ENCODE measurements at places on chromosomes 3 and 15.

GRCh38 chr3:65342084-65342683 lies 654.4 kb upstream of the ADAMTS9 start:
- no peak for DNase-seq

GRCh38 chr3:185716436-185717108 lies 108.3 kb downstream of the IGF2BP2 start:
- DNase-seq: no peak

DNA sequence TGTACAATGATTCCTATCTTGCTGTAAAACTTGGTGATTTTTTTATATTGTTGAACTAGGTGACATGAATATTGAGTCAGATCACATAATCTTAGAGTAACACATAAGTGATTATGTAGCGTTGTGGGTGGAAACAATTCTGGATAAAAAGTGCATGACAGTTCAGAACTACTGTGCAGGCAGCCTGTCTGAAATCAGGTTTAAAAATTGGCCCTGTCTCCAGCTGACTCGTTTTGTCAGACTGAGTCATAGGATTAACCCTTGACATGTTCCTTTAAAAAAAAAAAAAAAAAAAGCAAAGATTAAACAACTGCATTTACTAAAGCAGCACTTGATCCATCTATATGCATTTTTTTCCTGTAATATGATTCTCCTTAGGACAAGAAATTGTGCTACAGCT lies 160.0 kb upstream of the CGNL1 start:
- no peak for DNase-seq

DNA sequence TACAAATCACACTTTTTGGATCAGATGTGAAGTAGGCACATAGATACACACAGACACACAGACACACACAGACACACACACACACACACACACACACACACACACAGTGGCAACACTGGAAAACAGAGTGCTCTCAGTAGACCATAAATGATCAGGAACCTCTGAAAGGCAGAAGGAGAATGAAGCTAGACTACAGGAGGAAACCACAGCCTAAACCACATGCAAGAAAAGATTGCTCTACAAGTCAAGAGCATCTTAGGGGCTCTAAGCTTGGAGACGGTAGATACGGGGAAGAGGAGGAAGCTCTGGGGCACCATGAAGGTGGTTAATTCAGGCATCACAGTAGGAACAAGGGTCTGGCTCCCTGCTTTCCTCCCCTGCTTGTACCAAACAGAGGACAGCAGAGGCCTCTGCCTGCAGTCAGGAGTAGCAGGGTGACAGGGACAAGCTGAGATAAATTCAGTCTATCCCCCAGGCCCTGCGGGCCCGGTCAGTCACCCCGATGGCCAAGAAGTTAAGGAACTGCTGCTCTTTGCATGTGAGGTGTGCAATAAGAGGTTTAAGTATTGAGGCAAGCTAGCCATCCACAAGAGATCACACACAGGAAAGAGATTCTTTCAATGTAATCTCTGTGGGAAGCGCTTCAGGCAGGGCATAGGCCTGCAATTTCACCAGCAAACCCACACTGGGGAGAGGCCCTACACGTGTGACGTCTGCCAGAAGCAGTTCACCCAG lies 23.5 kb upstream of the ARPIN start:
- DNase-seq: no peak

DNA sequence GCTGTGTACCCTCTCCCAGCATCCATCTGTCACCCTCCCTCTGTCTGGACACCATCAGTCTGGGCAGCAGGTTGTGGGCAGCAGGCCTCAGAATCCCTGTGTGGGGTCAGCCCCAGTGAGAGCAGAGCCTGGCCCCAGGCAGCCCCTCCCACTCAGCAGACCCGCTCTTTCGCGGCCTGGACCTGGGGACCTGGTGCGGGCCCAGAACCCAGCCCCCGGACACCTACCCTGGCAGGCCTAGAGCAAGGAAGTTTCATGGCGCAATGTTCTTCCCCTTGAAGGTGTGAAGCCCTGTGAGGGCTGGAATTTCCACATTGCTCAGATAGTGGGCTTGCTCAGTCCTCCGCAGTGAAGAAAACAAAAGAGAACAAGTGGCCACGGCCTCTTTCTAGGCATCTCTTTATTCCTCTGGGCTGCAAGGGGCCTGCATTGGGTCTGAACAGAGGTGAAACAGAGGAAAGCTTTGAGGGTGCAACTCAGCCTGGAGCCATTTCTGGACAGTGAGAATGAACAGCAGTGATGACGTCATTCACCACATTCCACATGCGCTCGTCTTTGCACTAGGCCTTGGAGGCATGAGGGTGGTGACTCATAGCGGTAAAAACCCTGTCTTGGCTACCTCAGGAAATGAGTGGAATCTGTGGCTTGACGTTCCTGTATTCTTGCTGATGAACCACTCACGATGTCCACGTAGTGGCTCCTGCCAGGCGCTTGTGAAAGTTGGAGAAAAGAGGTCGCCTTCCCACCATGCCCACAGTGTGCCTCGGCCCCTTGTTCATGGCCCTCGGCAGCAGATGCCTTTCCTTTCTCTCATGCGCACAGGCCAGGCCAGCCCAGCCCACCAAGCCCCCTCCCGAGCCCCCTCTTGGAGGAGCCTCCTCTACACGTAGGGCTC lies 66.1 kb downstream of the SLC30A4 start:
- no peak for DNase-seq

DNA sequence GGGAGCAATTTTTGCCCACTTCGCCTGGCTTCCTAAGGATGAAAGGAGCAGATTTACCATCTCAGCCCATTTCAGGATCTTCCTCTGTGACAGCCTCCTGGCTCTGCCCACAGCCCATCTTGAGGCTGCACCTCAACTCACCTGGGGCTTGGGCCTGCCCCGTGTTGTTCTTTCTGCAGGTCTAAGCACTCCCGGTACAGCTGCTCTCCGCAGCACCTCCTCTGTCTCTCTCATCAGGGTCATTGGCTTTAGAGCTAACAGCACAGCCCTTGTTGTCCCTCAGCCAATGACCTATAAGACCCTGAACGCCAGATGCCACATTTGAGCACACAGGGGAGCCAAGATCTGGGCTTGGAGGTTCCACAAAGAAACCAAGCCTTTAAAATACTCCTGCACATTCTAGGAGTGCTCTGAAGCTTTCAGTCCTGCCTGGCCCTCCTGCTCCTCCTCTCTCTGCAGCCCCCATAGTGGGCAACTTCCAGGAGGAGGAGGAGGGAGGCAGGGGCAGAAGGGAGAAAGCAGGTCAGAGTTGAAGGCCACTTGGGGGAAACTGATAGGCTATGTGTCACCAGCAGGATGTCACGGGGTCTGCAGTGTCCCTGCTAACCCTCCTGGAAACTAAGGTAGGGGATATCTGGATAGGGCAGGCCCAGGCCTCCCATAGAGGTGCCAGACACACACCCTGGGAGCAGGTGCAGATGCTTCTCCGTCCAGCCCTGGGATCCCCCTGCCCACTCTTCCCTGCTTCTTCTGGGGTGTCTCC lies 115.6 kb downstream of the ETFA start:
- no peak for DNase-seq

- no peak for DNase-seq
These were observed 63.0 kb downstream of the SLTM start for GRCh38 chr15:58870451-58870850.
